SHP77 treated with DMSO at 0.1 percent for 48 hours (cell line): ENCODE measurements at places on chromosomes 7 and 10.

- no peak for DNase-seq
These were observed 13.6 kb upstream of the BPGM start for GRCh38 chr7:134632937-134633540.

DNA sequence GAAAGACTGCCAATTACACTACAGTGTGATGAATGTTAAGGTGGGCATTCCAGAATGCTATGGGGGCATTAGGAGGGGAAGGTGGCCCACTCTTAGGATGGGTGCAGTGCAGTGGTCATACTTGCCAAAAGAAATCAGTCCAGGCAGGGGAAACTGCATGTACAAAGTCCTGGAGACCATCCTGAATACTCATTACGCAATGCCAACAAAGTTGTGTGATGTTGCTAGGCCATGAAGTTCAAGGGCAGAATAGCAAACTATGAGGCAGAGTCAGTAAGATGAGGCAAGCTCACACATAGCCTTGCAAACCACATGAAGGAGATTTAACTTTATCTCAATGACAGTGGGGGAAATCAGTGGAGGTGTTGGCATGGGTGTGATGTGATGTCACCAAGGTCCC, 49.8 kb upstream of the SLC35B4 start:
- no peak for DNase-seq

DNA sequence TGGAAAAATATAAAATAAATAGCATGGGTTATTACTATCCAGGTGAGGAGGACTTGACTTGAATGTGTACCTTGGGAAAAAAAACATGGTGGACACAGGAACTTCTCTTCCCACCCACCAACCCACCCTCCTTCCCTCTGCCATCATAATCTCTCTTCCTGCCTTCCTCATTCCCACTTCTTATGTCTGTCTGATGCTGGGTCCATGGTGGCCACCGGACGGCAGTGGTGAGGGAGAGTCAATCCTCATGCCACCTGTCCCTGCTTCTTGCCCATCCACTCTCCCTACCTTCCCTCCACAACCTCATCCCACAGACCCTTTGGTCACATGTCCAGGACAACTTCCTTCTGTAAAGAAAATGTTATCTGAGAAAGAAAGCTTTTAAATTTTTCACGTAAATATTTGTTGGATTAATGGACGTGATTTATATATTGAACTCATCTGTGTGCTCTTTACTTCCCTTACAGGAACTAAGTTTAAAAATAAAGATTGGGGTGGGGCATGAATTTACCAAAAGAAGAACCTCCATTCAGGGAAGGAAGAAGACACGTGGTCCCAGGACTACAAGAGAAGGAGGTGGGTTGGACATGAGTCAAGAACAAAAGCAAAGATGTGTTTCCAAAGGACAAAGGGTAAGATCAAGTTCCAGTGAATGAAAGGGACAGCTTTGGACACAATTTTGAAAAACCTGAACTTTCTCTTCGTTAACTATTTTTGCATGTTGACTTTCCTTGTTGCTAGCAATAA, 104.5 kb downstream of the PIP4K2A start:
- no peak for DNase-seq

GRCh38 chr10:104267721-104268404, 1.1 kb upstream of the GSTO2 start:
- DNase-seq: no peak

- DNase-seq: no peak
These were observed 224.6 kb upstream of the NRP1 start for GRCh38 chr10:33559105-33559504.

- no peak for DNase-seq
These were observed 32.4 kb downstream of the CAMK2B start for GRCh38 chr7:44292876-44293560.

GRCh38 chr10:18313626-18314025, 173.4 kb downstream of the CACNB2 start:
- DNase-seq: no peak

DNA sequence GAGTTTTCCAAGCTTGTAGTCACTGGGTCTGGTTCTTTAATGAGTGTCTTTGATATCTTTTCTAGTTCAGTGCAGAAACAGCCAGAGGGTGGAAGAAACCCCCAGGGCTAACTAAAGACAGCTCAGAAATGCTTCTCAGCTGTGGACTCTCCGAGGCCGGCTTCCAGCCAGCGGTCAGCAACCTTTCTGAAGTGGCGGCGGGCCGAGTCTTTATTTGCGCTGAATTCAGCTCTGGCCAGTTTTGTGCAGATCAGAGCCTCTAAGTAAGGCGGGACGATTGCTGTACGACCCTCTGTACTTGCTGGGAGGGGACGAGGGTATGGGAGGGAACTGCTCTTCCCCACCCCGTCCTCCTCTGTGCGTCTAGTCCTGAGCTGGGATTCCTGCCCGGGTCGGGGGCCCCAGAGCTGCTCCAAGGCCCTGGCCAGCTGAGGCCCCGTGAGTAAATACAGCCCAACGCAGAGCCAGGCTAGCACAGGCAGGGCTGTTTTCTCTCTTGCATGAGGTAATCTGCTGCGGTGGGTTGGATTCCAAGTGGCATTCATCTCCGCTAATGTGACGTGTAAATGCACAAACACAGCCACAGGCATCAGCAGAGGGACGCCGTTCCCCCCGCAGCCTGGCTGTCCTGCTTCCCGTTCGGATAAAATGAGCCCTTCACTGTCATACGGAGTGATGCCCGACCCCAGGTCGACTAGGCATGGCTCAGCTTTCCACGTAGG, 159.8 kb downstream of the PIP4K2A start:
- peak; percentile 84 for DNase-seq

GRCh38 chr10:130935128-130935439, 376.4 kb downstream of the TCERG1L start:
- no peak for DNase-seq

DNA sequence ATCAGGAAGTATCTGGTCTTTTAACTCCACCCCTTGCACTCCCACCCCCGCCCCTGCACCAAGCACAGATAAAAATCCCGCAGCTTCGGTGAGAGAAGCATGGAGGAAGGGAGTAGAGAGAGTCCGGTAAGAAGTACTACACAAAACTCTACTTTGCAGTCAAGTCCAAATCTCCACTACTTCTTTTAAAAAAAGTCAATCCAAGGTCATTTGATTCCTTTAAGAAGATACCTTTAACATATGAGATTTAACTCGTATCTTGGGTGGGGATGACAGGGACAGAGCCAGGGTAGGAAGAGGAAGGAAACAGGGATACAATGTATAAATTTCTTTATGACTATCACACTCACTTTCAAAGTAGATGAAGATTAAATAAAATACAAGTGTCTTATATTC, 132.1 kb downstream of the NRBF2 start:
- no peak for DNase-seq

DNA sequence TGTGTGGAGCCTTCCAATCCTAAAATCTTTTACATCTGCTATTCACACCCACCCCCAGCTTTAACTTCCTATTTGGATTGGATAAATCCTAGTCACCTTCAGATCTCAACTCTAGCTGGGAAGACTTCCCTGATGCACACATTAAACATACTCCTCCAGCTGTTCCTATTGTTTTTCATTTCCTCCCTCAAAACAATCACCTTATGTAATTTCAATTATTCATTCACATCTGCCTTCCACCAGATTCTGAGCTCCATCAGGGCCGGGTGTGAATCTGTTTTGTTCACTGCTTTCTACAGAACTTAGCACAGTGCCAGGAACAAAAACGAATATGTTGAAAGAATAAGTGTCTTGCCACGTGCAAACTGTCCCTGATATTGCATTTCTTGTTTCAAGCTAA, 497.4 kb downstream of the PLXDC2 start:
- no peak for DNase-seq

GRCh38 chr7:74044366-74045350, 16.7 kb downstream of the ELN start:
- DNase-seq: no peak

- no peak for DNase-seq
These were observed 48.2 kb downstream of the COL26A1 start for GRCh38 chr7:101410743-101411507.

- DNase-seq: no peak
These were observed 52.1 kb upstream of the MTURN start for GRCh38 chr7:30082686-30083085.

GRCh38 chr10:29009464-29009863, 279.4 kb upstream of the LYZL1 start:
- no peak for DNase-seq

- DNase-seq: no peak
These were observed 40.1 kb downstream of the TNRC18 start for GRCh38 chr7:5383314-5384098.

DNA sequence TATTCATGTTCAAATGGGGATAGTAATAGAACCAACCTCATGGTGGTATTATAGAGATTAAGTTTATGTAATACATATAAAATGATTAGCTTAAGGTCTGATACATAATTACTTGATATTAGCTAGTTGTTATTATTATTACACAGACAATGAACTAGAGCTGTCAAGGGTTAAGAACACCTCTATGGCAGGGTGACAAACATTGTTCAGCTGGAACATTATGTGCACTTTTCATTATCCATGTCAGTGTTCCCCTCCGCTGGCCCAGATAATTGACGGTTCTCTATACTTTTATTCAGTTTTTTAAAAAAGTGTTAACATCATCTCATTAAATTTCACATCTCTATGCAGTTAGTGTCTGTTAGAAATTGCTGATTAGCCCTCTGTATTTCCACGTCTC, 142.1 kb downstream of the CDK14 start:
- DNase-seq: no peak

- DNase-seq: no peak
These were observed 14.8 kb downstream of the ADAM8 start for GRCh38 chr10:133261726-133262325.

DNA sequence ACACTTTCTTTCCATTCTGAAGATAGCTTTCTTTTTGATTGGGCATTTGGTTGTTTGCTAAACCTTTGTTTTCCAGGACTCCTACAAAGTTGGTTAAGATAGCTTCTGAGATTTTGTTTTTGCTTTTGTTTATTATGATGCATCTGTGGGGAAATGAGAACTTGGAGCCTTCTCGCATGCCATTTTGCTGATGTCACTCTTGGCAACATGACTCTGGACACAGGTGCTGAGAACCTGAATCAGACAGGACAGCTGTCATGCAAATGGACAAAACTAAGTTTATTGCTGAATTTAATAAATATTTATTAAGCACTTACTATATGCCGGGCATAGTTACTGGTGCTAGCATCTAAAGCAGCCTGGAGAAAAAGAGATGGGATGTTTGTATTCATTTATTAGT, 274.1 kb downstream of the ZEB1 start:
- no peak for DNase-seq

DNA sequence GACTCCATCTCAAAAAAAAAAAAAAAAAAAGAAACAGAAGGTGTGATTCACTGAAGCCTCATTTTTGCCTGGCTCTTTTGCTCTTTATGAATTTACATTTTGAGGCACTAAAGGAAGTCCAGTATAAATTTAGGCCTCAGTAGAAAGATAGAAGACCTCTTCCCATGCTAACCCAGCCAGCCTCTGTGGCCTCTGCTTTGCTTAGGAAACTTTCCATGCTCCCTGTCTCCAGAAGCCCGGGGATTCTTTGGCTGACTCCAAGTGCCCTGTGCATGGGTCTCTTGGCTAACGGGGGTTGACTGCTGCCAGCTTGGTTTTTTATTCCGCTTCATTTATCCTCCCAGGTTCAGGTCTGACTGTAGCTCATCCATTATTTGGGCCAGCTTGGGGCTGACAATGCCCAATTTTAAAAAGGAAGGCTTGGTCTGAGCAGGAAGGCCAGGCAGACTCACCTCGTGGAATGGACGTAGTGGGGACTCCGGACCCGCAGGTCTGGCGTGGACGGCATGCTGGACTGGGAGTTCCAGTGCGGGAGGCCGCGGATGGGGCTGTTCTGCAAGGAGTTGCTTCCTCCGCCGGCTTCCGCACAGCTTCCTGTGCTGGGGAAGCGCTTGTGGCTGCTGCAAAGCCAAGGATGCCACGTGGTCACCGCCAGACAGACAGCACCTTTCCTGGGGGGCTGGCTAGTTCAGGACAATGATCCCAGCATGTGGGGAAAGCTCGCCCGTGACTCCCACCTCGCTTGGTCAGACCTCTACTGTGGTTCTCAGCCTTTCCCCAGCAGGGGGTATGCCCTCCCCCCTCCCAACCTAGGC, 72.3 kb downstream of the PRPF18 start:
- DNase-seq: no peak
